NCI-H460 (cell line): ENCODE measurements at places on chromosomes 16 and 17. TPM values are rescaled to one million over a fixed set of nuclear protein-coding genes. Genes with fewer than 3 reads are reported as not detected.

DNA sequence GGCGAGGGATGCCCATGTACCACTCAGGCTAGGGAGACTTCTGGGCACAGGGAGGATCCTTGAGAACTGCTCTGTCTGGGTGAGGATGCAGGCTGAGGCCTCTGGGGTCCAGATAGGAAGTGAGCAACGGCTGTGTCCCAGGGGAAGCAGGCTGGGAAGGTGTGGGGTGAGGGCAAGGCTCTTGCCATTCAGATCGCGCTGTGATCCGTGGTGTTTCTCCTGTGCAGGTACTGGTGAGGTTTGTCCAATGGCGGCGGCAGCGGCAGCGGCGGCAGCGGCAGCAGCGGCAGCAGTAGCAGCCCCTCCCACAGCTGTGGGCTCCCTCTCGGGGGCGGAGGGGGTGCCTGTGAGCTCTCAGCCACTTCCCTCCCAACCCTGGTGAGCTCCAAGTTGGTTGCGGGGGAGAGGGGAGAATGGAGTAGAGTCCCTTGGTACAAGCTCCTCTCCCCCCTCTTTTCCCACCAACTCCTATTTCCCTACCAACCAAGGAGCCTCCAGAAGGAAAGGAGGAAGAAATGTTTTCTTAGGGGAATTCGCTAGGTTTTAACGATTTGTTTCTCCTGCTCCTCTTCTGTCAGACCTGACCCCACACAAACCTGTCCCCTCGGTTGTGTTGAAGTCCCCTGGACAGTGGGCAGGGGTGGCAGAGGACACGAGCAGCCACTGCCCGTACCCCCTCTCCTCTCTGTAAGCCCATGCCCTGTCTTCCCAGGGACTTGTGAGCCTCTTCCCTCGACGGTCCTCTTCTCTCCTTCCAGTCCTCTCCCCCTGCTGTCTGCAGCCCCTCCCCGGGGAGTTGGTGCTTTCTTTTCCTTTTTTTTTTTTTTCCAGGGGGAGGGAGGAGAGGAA is 1.9 kb upstream of the PRRT2 start:
- DNase-seq, result no peak

- DNase-seq, result peak; percentile 35
Measured at GRCh38 chr17:33725675-33726271, 432.7 kb upstream of the ASIC2 start.

DNA sequence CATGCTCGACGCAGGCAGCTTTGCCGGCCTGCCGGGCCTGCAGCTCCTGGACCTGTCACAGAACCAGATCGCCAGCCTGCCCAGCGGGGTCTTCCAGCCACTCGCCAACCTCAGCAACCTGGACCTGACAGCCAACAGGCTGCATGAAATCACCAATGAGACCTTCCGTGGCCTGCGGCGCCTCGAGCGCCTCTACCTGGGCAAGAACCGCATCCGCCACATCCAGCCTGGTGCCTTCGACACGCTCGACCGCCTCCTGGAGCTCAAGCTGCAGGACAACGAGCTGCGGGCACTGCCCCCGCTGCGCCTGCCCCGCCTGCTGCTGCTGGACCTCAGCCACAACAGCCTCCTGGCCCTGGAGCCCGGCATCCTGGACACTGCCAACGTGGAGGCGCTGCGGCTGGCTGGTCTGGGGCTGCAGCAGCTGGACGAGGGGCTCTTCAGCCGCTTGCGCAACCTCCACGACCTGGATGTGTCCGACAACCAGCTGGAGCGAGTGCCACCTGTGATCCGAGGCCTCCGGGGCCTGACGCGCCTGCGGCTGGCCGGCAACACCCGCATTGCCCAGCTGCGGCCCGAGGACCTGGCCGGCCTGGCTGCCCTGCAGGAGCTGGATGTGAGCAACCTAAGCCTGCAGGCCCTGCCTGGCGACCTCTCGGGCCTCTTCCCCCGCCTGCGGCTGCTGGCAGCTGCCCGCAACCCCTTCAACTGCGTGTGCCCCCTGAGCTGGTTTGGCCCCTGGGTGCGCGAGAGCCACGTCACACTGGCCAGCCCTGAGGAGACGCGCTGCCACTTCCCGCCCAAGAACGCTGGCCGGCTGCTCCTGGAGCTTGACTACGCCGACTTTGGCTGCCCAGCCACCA is 9.7 kb downstream of the VASN start:
- no peak for DNase-seq

GRCh38 chr16:2365397-2366294 is 25.1 kb upstream of the ABCA3 start:
- DNase-seq, result no peak

GRCh38 chr17:63916566-63917185 is 2.0 kb downstream of the GH1 start:
- no peak for DNase-seq

OTOA gene
- not detected in 2 replicates for total RNA-seq

DNA sequence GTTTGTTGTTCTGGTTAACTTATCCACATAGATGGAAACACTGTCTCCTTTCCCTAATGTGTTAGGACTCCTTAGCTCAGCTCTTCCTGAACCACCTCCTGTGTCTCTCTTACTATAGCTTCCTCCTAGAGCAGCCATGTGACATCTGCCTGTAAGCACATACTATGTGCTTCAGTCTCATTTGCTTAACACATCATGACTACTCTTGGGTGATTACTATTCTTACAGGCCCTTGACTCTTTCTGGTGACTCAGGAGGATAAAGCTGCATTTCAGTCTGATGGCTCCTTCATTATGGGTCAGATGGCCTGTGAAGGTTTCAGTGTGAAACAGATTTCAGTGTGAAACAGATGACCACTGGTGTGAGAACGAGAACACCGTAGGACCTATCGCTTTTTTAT is 320 bp upstream of the KRTAP4-2 start:
- no peak for DNase-seq

DNA sequence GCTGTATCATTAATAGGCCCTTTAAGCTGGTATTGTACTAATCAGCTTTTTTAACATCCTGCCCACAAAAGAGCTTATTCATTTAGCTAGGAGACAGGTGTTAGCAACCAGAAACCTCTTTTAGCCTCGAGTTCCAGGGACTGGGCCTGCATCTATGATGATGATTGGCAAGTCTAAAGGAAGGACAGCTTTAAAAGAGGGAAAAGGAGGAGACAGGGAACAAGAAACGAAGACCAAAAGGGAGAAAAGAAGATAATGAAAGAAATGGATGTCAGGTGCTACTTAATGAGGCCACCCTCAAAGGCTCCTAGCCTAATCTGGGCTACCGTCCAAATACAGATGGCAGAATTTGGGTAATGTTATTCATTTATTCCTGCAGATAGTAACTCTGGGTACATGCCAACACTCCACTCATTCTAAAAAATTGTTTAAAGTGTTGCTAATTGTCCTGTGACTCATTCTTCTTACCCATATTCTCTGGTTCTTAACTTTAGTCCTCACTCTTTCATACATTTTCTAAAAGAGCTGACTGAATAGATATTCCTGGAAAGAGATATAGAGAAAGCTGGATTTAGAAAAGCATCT is 18.7 kb upstream of the RFFL start:
- no peak for DNase-seq

DNA sequence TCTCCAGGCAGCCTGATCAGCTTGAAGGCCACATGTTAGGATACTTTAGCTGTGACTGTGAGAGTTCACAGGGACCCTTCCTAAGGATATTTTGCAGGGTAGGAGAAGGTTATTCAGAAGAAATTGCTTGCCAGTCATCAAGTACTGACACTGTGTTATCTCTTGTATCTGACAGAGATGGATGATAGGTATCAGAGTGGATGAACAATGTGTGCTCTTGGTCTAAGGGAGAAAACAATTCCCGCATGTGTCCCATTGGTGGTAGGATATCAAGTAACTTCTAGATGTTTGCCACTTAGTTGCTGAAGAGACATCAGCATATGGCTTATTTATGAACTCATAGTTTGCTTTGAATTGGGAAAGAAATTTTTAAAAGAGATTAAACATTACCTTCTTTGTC is 219.3 kb downstream of the SPECC1 start:
- no peak for DNase-seq

DNA sequence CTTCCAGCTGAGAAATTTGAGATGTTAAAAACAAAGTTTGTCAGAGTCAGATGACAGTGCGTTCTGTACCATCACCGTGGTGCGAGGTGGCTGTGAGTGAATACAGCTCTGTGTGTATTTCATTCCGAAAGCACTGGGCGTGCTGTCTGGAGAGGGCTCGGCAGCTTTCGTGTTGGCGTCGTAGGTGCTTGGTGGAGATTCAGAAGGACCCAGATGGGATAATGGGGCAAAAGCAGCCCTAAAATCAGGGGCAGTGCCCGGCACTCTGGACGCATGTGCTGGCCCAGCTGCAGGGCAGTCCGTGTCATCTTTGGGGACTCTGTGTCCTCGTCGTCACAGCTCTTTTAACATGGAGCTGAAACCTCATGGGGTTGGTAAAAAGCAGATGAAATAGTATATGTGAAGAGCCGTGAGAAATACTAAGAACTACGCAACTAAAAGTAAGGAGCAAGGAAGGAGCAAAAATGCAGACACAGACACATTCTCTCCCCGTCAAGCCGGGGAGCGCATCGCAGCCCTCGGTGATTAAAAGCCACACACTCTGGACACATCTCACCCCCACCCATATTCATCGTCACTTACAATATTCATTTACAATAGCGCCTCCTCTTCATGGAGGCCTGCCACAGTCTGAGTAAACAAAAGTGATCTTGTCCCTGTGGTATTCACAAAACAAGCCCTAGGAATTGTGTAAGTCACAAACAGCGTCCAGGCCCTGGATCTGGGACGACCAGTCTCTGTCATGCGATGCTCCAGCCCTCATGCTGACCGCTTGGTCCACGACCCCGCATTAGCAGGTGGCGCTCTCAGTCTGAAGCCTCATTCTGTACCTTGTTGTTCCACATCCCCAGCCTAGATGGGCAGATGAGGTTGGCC is 206.7 kb downstream of the RPTOR start:
- DNase-seq, result no peak

DNA sequence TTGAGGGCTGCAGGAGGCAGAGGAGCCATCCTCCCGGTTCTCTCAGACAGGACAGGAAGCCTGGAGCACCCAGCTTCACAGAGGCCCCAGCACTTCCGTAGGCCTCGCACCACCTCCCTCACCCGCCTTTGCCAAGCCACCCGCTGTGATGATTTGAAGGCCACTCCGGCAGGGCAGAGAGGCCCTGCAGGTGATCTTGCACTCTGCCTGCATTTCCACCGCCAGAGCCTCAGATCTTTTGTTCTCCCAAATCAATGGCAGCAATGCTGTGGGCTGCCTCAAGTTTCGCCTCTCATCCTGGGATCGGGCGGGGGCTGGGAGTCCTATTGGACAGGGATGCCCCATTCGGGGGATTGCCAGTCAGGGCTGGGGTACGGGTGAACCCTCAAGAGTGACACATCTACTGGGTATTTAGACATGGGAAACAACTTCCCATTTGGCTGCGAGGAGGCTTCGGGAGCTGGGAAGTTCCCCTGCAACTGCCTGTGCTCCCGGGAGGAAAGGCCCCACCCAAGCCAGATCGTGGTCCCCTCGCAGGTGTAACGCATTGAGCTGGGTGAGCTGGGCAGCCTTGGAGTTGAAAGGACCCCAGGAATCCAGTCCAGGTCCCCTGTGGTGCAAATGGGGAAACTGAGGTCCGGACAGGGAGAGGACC is 34.8 kb upstream of the PEMT start:
- no peak for DNase-seq

DNA sequence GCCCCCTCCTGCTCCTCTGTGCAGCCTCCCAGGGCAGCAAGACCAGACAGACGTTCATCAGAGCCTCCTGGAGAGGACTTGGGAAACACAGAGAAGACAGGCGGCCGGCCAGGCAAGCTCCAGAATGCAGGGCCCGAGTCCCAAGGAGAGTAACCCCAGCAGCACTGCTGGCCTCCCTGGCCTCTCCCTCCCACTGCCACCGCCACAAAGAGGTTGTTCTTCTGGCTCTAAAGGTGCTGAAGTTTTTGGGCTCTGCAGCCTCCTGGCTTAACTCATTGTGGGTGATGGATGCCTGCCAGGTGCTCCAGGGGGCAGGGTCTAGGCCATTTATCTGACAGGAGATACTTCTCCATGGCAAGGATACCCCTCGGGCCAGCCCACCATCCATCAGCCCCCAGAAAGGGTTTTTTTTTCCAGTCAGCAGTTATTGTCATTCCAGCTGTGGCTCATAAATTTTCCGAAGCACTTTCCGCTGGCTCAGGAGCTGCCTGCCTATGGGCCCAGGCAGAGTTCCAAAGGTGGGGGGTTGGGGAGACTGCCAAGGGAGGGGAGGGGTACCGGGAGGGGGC is 32.0 kb upstream of the MRPS23 start:
- DNase-seq, result no peak

GRCh38 chr16:1461146-1461545 is 13.7 kb downstream of the CLCN7 start:
- DNase-seq, result no peak
